Inflammatory macrophage treated with lipopolysaccharide for 4 hours (primary cell): ENCODE measurements at places on chromosomes 2 and 18.
A peak's percentile ranks its signal among the peaks of the same experiment; 100 is the strongest.

DNA sequence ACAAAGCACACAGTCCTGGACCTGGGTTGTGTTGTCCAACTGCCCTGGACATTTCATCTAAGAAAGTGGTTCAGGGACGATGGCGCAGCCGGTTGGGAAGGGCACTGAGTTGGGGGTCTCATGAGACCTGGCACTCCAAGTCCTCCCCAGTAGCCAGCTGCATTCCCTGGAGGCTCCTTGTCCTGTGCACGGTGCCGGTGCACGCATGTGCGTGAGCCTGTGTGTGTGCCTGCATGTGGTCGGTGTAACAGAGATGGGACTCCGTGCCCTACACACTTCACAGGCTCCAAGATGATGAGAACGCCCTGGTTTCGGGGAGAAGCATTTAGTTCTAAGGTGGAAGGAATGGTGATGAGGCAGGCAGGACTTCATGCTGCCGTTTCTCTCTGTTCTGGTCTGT is 124.9 kb upstream of the PXDN start:
- DNase-seq: no peak

- DNase-seq: no peak
These were observed 9.3 kb upstream of the DNAJC10 start for GRCh38 chr2:182706751-182707150.

DNA sequence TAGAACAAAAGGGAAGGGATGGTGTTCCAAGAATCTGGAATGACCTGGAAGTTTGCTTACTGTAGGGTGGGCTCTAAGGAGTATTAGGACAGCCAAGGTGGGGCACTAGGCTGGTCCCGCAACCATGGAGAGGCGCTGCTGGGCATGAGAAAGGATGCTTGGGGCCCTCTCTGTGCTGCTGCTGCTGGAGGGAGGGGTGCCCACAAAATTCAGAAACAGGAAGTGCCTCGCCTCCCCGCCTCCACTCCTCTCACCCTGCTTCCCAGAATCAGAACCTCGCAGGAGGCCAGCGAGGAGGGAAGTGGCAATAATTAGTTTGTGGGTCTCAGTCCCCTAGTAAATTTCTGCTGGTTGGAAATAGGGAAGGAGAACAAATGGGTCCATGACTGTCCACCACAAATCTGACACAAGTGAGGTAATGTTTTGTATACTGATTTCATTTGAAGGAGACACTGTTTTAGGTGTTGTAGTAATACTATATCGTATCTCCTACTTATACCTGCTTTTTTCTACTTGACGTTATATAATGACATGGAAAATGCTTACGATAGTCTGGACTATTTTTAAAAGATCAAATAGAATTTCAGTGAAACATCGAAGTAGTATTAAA is 7.9 kb upstream of the PDCL3 start:
- peak; percentile 49 for DNase-seq

DNA sequence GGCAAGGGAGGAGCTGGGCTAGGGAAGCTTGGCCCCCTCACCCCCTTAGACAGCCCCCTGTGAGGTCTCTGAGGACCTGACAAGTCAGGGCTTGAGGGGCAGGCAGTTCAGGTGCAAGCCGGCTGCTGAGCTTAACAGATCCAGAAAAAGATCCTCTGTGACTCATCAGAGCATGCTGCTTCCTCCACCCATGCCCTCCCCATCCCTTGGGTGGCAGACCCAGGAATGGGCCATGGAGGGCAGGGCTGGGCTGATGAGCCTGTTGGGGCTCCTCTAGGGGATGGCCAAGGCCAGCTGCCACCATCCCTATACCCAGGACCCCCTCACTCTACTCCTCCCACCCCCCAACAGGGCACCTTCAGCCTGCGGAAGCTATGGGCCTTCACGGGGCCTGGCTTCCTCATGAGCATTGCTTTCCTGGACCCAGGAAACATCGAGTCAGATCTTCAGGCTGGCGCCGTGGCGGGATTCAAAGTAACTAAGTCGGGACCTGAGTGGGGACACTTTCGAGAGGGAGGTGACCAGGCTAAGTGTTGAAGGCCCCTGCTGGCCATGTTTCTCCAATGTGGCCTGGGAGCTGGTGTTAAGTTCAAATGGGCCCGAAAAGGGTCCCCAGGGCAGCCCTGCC is 1.9 kb downstream of the SLC11A1 start:
- DNase-seq: peak; percentile 66

- no peak for DNase-seq
These were observed 6.6 kb downstream of the MYCN start for GRCh38 chr2:15946983-15947382.

DNA sequence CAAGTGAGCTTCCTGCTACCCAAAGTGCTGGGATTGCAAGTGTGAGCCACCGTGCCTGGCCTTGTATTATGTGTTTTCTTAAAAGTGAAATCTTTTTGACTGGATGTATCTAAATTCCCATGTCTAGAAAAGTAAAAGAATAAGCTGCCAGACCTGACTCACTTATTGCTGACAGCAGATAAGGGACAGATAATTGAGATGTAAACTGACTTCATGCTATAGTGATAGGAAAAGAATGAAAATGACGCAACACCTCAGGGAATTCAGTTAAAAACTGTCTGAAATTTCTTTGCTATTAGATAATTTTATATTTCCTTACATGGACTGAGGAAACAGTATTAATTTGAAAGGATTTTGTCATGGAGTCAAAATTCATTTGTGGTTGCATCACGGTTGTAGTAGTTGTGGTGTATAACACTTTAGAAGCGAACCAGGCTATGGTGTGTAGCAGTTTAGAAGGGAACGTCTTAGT is 19.4 kb downstream of the TTC27 start:
- no peak for DNase-seq

DNA sequence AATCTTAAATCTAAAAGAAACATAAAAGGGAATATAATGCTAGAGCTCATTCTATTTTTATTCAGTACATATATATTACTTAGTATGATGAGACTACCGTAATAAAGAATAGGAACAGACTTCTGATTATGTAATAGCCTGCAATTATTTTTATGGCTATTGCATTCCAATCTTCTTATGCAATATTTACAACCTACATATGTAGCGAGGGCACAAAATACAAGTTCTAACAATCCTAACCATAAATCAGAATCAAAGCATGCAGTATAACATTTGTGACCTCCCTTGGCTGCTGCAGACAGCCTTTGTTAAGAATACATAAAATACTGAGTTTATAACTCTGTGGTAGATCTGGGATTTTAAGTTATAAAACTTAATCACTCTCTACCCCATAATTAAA is 177.6 kb downstream of the BABAM2 start:
- DNase-seq: peak; percentile 40

- no peak for DNase-seq
These were observed 9.8 kb downstream of the FEV start for GRCh38 chr2:218975060-218975777.

GRCh38 chr2:28405537-28405936 is 12.9 kb downstream of the FOSL2 start:
- DNase-seq: no peak

DNA sequence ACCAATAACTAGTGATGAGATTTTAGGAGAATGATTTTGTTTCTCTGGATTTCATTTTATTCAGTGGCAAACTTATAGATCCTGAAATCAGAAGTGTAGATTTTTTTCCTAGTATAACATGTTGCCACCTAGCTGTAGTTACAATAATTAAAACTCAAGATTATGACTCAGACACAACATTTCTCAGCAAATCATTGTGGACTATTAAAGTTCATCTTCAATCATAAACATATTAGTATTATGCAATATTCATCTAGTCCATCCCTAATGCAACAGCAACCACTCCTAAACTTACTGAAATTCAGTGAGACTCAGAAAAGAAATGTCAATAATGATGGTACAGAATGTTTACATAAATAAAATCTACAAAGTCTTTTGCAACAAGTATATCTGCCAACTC is 51.3 kb downstream of the USP34 start:
- peak; percentile 19 for DNase-seq

GRCh38 chr2:7899241-7899640 is 782.6 kb upstream of the ID2 start:
- DNase-seq: peak; percentile 11
